ENCODE measurements at places on chromosomes 16 and 17. TPM values are rescaled to one million over a fixed set of nuclear protein-coding genes. Genes with fewer than 3 reads are reported as not detected.

The FBXO39 gene
- 0.21 TPM for polyA plus RNA-seq

- peak; percentile 44 for DNase-seq
- H3K27me3 ChIP-seq, result no peaks in the 10 kb centered on the region
- no peak overlapping the region for H3K4me3 ChIP-seq
- no peak overlapping the region for H3K27ac ChIP-seq
- no peaks in the 10 kb centered on the region for H3K4me1 ChIP-seq
These were observed 789.9 kb upstream of the KIF2B start for GRCh38 chr17:53032861-53033271.

DNA sequence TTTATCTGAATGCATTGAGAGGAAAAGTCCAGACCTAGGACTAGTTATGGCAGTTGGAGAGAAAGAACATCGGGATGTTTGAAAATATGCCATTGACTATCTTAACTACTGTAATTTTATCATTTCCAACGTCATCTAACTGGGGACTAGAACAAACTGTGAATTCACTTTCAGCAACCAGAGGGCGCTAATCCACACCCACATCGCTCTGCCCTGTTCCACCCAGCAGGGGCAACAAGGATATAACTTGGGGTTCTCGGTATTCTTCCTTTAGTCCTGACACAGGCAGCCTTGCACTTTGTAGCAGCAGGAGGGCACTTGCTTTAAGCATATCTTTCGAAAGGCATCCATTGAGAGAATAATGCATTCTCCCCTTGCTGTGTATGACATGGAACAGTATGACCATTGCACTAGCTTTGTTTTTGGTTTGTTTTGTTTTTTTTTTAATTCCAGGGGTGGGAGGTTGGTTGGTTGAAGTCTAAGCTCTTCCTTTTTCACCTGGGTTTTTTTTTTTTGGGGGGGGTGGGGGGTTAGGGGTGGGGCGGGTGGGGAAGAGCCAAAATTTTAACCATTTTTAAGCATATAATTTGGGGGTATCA, 31.5 kb downstream of the SIAH1 start:
- DNase-seq, result peak; percentile 40
- no peak overlapping the region for H3K27ac ChIP-seq
- no peaks in the 10 kb centered on the region for H3K36me3 ChIP-seq
- no peak overlapping the region for H3K4me3 ChIP-seq

DNA sequence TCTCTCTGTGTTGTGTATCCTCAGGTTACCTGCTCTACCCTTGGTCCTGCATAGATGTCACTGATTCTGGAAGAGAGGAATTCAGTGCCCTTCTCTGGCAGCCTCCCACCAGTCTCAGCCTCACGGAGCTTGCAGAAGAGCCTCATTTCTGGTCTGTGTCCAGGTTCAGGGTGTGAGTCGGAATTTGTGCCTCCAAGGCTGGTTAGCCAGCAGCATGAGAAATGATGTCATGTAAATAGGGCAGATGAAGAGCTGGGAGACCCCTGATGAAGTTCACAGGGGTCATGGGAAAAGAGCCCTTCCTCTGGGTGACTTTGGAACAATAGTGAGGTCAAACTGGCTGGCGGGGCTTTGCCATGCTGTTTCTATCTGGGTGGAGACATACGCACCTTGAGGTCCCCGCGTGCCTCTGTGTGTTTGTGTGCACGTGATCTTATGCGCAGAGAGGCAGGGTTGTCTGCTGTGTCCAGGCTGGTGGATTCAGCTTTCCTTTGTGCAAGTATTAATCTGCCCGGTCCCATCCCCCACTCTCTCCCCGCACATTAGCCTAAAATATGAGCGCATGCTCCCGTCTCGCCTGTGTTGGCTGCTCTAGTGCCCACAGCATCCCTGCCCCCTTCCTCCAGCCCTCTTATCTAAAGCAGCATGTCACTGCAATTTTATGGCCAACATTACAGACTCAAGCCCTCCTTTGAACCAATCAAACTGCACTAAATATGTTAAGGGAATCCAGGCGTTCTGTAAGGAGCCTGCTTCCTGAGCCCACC, 256.3 kb upstream of the ZFHX3 start:
- H3K27me3 ChIP-seq, result no peaks in the 10 kb centered on the region
- no peaks in the 10 kb centered on the region for H3K36me3 ChIP-seq
- H3K4me3 ChIP-seq, result no peak overlapping the region
- no peak overlapping the region for H3K27ac ChIP-seq
- H3K4me1 ChIP-seq, result no peaks in the 10 kb centered on the region
- DNase-seq, result no peak

GRCh38 chr17:13947499-13947898, 121.8 kb upstream of the COX10 start:
- no peaks in the 10 kb centered on the region for H3K36me3 ChIP-seq
- no peaks in the 10 kb centered on the region for H3K27me3 ChIP-seq
- H3K4me3 ChIP-seq, result no peak overlapping the region
- no peaks in the 10 kb centered on the region for H3K4me1 ChIP-seq

DNA sequence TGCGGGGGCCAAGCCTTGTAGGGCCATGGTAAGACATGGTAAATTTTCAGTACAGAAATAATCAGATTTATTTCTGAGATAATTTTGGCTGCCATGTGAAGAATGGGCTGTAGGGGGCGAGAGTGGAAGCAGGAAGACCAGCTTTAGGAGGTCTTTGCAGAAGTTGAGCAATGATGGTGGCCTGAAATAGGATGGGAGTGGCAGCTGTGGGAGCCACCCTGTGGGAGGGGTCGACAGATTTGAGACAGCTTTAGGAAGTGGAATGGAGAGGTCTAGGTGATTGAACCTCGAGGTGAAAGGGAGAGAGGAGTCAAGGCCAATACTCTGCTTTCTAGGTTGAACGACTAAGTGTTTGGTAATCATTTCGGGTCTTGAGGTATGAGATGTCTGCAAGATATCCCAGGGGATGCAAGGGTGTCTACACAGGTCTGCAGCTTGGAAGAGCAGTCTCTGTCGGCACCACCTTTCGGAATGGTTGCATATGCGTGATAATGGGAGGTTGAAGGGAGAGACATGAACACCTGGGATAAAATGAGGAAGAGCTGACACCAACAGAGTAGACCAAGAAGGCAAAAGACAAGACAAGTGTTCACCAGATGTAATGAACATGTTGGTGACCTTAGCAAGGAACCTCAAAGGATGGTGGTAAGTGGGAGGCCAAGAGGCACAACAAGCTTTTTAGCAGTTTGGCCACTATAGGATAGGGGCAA, 4.2 kb upstream of the ATXN7L3 start:
- no peaks in the 10 kb centered on the region for H3K27me3 ChIP-seq
- no peak overlapping the region for H3K27ac ChIP-seq
- no peak for DNase-seq
- H3K4me1 ChIP-seq, result no peaks in the 10 kb centered on the region
- no peak overlapping the region for H3K4me3 ChIP-seq

Measured in pancreas (tissue), 10 donors.